ENCODE measurements at places on chromosomes 6 and 20.

DNA sequence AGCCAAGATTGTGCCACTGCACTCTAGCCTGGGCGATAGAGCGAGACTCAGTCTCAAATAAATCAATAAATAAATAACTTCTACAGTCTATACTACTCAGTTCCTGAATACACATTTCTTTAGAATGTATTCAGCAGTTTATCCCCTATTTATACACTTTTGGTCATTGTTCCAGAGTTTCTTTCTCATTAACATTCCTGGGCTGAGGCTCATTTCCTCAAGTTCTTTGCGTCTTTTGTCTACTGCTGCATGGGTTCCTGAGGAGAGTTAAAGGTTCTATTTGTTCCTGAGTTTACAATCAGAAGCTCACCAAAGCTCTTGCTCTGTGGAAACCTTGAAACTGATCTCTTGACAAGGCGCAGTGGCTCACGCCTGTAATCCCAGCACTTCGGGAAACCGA, 37.7 kb upstream of the SASH1 start:
- no peak for DNase-seq

DNA sequence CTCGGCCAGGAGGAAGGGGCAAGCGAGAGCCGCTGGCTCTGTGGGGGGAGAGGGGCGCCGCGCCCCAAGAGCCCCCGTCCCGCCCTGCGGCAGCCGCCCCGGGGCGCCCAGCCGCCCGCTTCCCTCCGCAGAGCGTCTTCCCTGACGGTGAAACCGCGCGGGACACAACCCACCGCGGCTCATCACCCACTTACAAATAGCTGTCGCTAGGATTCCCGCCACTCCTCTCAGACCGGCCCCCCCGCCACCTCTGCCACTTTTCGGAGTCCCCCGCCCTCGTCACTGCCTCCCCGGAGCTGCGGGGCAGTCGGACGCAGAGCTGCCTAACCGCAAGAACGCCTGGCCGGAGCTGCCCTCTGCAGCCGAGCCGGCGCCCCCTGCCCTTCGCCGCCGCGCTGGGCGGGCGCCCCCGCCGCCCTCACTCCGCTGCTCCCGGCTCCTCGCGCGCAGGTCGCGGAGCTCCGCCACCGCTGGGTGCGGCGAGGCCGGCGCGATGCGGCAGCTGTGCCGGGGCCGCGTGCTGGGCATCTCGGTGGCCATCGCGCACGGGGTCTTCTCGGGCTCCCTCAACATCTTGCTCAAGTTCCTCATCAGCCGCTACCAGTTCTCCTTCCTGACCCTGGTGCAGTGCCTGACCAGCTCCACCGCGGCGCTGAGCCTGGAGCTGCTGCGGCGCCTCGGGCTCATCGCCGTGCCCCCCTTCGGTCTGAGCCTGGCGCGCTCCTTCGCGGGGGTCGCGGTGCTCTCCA, at the start of gene SLC35D3:
SLC35D3 (plus strand) TSS at position 366 of the 749 bp plus-strand sequence; CDS start at position 494, 128 bp downstream.
- DNase-seq: no peak

DNA sequence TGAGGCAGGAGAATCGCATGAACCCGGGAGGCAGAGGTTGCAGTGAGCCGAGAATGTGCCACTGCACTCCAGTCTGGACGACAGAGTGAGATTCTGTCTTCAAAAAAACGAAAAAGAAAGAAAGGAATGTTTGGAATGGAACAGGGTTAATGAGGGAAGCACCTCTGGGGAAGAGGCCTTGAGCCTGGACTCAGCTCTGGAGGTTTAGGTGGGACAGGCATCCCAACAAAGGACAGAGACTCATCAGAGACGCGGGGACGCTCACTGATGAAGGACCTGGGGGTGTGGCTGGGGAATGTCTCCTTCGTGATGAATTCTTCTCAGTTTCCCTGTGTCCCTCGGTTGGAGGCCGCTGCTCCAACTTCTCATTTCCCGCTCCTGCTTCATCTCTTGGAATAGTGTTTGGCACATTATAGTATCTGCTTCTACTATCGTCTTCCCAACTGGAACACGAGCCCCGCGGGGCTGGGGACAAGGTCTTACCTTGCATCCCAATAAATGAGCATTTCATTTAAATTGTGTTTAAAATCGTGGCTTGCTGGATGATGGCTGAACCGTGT, 27.6 kb downstream of the KIF25 start:
- DNase-seq: no peak

DNA sequence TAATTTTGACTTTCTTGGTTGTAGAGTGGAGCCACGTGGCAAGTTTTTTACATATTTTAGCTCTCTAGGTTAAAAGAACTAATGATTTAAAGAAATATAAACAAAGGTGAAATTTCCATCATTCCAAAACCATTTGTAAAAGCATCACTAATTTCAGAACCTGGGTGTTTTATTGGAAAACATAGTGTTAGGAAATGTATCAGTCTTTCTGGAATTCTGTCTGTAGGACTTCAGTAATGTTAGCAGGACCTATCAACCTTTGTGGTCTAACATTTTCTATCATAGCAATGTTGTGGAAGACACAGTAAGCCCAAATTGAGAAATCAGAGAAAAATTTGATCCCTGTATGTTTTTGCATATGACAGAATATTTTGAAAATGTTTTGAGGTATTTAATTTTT, 28.3 kb downstream of the L3MBTL3 start:
- DNase-seq: no peak

DNA sequence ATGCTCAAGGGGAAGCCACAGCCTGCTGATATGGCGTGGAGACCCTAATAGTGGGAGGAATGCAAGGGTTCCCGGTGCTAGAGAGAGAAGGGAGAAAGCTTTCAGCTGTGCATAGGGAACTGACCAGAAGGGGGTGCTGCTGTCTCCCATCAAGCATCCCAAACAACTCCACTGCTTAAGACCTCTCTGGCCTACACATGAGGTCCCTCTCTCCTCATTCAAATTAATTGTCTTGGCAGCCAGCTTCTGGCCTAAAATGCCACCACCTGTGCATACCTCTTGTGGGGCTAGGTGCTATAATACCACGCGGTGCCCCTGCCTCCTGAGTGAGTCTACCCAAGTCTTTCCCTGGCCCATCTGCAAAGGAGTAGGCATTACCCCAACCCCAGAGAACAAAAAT, 14.5 kb downstream of the ADISSP start:
- DNase-seq: peak; percentile 57

GRCh38 chr6:78850621-78851020, 16.7 kb upstream of the IRAK1BP1 start:
- no peak for DNase-seq

DNA sequence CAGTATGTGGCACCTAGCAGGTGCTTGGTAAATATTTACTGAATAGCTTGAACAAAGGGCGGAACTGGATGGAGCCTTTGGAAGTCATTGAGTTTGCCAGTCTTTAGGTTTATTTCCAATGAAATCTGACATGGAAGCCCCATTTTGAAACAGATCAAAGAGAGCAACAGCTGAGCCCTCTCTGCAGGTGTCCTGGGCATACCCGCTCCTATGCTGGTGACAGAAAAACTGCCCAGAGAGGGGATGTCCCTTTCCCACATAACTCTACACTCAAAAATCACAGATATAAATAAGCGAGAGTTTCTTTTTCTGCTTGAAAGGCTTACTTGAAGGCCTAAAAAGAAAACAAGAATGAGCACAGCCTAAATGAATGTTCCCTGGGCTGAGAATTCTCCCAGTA, 53.0 kb upstream of the RALY start:
- DNase-seq: no peak

GRCh38 chr6:6640926-6641325, 52.4 kb downstream of the LY86 start:
- DNase-seq: no peak

DNA sequence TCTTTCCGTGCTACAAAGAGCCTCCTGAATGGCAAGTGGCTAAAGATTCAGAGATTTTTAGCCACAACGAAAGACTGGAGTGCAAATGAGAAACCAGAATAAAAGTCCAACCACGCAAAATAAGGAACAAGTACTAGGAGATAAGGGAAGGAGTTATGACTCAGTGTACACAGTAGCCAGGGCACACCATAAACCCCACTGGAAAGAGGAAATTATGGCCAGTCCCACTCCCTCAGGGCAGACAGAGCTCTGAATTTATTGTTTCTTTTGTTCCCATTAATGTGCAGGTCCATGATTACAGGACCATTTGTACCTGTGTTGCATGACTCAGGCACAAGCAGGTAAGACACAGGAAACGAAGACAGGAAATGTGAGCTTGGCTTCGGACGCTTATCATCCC, 150.3 kb upstream of the PREP start:
- no peak for DNase-seq

DNA sequence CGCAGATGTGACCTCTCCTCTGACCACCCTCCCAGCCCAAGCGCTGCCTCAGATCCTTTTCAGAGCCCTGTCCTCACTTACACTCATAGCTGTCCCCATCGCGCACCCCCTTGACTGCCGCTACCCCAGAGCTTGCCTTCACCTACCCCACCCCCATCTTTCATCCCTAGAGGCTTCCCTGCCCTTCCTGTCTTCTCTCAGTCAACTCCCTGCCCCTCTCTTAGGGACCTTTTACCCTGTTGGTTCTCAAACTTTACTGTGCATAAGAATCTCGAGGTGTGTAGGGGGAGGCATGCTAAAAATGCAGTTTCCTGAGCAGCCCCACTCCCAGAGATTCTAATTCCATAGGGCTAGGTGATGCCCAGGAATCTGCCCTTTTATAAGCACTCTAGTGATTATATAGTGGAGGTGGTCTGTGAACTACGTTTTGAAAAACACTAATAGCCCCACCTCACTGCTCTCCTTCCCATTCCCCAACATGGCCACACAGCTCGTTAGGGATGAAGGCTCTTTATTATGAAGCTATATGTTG, 725 bp downstream of the TM9SF4 start:
- no peak for DNase-seq

DNA sequence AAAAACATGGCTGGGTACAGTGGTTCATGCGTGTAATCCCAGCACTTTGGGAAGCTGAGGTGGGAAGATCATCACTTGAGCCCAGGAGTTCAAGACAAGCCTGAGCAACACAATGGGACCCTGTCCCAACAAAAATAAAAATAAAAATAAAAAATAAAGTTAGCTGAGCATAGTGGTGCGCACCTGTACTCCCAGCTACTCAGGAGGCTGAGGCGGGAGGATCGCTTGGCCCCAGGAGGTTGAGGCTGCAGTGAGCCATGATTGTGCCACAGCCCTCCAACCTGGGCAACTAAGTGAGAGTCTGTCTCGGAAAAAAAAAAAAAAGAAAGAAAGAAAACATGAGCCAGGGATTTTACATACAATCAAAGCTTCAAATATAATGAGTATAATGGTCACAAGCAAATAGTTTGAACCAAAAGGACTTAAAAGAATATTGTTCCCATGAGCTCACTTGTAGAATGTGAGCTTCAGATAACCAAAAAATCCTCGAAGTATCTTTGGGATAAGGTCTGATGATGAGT, 31.1 kb downstream of the RANBP9 start:
- DNase-seq: no peak

- DNase-seq: no peak
Measured at GRCh38 chr6:142942805-142943227, 2.2 kb downstream of the HIVEP2 start.

- DNase-seq: no peak
Measured at GRCh38 chr20:20495729-20496503, 128.0 kb downstream of the INSM1 start.

DNA sequence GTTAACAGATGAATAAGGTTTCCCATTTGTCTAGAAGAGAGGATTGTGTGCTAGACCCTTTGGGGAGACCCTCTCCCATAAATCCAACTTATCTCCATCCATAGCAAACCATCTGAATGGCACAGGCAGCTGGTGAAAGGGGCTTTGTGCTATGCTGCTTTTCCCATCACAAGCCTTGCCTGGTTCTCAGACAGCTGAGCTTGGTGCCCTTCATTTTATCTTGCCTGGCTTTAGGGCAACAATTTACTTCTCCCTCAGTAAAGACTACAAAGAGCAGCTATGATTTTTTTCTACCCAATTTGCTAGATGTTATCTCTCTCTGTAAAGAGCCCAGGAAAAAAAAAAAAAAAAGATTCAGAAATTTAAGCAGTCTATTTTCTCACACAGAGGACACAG, 117.0 kb upstream of the COL21A1 start:
- DNase-seq: no peak

GRCh38 chr6:85669735-85670194, 27.1 kb upstream of the SYNCRIP start:
- peak; percentile 14 for DNase-seq

DNA sequence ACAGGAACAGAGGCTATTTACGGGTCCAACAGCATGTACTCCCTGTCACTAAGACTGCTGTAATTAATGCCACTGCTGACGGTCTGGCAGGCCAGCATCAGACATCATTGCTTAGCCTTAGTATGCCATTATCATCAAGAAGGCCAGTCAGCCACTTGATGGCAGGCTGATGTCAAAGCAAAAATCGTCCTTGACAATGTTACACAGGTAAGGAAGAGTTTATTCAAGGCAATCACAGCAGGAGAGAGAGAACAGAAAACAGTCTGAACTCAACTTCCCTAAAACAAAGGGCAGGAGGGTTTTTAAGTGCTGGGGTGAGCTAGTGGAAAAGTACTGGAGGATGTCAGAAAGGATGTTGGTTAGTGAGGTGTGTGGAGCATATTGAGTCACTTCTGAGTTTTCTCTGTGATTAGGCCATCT, 25.1 kb downstream of the FKBP1C start:
- DNase-seq: no peak

DNA sequence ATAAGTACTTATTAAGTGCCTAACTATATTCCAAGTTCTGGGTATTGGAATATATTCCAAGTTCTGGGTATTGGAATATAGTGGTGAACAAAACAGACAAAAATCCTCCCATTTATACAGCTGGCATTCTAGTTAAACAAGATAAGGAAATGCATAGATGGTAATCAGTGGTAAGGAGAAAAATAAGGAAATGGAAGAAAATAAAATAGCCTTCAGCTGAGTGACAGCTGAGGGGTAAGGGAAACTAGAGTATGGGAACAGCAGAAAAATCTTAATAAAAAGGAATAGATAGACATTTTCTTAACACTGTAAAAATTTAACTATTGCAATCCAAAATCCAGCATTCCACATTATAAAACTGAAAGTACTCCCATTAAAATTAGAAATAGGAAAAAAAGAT, 17.2 kb upstream of the WFDC10A start:
- DNase-seq: no peak

GRCh38 chr20:31716818-31717477, 5.7 kb downstream of the BCL2L1 start:
- no peak for DNase-seq

DNA sequence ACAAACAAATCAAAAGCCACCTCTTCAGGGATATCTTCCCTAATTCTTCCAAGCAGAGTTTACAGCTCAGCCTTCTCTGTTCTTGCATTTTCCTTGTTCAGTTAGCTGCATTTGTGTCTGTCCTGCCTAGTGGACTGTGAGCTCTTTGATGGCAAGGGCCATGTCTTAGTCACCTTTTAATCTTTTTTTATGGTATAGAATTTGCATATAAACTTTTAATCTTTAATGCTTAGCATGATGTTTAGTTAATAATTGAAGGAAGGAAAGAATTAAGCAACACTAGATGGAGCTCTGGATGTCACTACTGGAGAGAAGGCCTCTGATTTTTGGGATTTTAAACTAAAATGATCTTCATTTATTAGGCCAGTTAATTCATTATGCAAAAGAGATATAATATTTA, 12.1 kb downstream of the PPP2R5D start:
- DNase-seq: no peak

DNA sequence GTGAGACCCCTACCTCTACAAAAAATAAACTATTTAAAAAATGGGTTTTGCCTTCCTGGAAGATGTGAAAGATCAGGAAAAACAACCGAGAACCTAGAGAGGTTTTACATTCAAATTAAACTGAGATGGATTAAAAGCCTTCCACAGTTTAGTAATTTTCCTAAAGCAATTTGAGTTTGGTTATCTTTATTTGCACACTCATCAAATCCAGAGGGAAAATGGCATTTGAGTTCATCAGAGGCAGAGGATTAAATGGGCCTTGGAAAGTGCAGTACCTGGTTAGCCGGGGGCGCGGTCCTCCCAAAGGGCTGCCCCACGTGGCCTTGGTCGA, 157.0 kb upstream of the INSM1 start:
- DNase-seq: no peak

Data from activated T-cell treated with anti-CD3 and anti-CD28 coated beads for 4 hours (primary cell).